ENCODE measurements at places on chromosomes 6 and 20. TPM values are rescaled to one million over a fixed set of nuclear protein-coding genes. Genes with fewer than 3 reads are reported as not detected.
A peak's percentile ranks its signal among the peaks of the same experiment; 100 is the strongest.

The PROCR gene
- total RNA-seq = 0.43 TPM

The MTHFD1L gene
- 13.7 TPM for total RNA-seq

DNA sequence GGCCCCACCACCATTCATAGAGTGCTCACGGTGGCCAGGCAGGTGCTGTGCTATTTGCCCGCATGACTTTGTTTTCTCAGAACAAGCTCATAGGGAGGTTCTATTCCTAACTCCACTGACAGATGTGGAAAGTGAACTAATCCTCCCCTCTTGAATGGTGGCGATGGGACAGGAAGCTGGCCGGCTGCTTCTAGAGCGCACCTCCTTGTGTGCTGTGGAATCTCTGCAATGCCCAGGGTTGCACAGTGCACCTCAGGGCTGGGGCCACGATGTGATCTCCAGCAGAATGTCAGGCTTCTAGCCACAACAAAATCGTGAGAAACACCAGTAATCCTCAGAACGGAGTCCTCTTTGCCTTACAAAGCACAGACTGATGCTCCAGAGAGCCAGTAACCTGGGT is 53.8 kb upstream of the SLC22A23 start:
- DNase-seq = no peak

GRCh38 chr20:46350201-46350985 is 42.1 kb upstream of the CDH22 start:
- DNase-seq = no peak

- peak; percentile 2 for DNase-seq
Measured at GRCh38 chr20:1894471-1894950, 696 bp upstream of the SIRPA start.

The GSTA2 gene
- total RNA-seq = not detected

The TDP2 gene
- total RNA-seq = 38.6 TPM

GRCh38 chr20:10067321-10067720 is 32.5 kb downstream of the ANKEF1 start:
- no peak for DNase-seq

The ELOVL4 gene
- total RNA-seq = 0.53 TPM

The SAMD5 gene
- total RNA-seq = not detected

Data from naive thymus-derived CD4-positive, alpha-beta T cell (primary cell).